ENCODE measurements at places on chromosomes 6 and 20.

GRCh38 chr6:85865420-85866369 is 223.0 kb upstream of the SYNCRIP start:
- DNase-seq, result no peak

GRCh38 chr6:121319112-121319553 is 15.1 kb downstream of the TBC1D32 start:
- no peak for DNase-seq

GRCh38 chr20:61311656-61312387 is 59.8 kb downstream of the CDH4 start:
- no peak for DNase-seq

DNA sequence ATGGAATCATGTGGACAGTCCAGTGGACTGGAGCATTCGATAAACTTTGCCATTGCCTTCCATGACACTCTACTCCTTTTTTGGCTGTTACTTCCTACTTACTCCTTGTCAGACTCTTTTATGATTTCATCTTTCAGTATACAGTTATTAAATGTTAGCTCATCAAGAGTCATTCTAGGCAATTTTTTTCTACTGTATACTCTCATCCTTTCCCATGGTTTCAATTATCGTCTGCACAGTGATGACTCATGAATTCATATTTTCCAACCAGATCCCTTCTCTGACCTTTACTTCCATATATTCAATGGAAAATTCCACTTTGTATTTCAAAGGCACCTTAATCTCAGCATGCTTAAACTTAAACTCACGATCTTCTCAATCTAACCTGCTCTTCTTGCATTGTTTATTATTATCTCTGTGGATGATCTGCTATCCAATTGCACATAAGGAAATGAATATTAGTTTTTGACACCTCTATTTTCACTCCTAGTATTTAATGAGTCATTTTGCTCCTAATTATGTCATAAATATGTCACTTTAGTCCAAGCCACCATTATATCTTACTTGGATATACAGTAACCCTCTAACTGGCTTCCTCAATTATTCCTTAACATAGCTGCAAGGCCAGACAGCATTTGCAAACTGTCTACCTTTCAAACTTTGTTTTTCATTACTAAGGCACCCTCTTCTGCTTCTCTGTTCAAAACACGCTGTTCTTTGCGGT is 427.5 kb downstream of the PHF3 start:
- no peak for DNase-seq

DNA sequence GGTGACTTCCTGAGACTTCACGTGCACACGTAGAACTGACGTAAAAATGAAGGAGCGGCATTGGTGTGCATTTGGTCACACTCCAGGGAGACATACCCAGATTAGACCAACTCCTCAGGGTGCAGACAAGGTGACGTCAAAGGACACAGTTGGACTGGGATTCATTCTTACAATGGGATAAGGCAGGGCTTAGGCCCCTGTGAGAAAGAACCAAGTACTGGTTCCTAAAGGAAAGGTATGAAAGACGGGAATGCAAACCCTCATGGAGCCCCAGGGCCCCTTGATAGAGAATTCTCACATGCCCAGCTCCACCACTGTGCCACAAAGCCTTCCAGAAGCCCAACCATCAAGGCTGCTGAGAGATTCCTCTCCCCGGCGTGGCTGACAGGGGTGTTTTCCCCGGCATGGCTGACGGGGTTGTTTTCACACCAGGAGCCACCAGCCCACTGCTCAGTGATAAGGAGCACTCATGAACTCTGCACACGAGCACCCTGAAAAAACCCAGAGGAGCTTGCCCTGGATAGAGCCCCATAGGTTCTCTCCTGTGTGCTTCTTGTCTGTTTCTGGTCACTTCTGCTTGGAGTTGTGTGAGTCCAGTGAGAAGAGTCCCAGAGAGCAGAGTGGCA is 90.1 kb downstream of the CAP2 start:
- no peak for DNase-seq

DNA sequence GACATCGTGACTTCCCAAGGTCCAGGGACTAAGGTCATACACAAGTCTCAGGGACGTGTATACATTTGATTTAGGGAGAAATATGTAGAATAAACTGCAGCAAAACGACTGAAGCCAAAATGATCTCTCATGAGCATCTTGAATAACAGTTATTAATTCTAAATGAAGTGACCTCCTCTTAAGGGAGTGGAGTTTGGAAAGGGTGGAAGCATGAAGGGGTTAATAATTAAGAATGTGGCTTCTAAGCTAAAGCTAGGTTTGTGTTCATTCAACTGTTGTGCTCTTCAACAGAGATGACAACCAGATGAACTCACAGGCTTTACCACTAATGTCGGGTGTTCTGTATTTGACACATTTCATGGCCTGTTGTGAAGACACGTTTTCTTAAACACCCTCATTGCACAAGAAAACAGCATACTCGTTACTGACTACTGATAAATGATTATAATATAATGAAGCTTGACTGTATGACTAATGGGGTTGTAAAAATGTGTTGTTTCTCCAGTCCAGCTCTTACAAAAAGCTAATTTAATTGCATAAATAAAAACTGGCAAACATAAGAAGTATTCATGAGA is 1.5 kb downstream of the PPP1R14C start:
- DNase-seq, result no peak

DNA sequence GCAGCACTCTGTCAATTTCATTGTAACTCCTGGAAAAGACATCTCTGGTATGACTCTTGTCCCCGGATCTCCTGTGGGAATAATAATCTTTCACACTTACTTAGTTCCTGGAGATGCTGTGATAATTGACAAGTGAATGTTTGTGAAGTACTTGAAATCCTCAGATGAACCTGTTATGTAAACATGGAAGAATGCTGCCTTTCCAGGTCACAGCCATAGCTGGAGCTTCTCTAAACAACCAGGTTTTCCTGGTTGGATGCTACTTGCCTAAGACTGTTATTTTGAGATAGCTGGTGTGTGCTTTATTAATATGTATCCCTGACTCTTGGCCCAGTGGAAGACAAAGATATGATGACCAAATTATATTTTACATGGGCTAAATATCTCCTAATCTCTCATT is 228.6 kb downstream of the KCNQ5 start:
- DNase-seq, result no peak

- DNase-seq, result no peak
These were observed 170.4 kb downstream of the HTR1B start for GRCh38 chr6:77292564-77293546.

GRCh38 chr6:106182455-106182854 is 96.3 kb downstream of the PRDM1 start:
- peak; percentile 36 for DNase-seq

- no peak for DNase-seq
These were observed 23.5 kb downstream of the TAF4 start for GRCh38 chr20:62042025-62042820.

DNA sequence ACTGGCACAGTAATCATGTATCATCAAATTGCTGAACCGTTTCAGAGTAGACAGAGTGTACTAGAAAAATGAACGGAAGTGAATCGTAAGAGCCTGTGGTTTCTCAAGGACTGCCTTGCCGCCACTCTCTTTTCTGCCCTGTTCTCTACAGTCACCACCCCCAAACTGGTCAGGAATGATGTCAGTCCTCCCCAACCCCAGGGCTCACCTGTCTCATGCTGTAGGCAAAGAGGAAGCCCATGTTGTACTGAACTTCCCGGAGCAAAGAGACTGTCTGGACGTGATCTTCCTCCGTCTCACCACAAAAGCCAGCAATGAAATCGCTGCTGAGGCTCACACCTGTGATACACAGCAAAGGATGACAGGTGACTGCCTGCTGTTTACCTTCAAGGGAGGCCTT is 31.0 kb downstream of the CDK5RAP1 start:
- DNase-seq, result peak; percentile 11

DNA sequence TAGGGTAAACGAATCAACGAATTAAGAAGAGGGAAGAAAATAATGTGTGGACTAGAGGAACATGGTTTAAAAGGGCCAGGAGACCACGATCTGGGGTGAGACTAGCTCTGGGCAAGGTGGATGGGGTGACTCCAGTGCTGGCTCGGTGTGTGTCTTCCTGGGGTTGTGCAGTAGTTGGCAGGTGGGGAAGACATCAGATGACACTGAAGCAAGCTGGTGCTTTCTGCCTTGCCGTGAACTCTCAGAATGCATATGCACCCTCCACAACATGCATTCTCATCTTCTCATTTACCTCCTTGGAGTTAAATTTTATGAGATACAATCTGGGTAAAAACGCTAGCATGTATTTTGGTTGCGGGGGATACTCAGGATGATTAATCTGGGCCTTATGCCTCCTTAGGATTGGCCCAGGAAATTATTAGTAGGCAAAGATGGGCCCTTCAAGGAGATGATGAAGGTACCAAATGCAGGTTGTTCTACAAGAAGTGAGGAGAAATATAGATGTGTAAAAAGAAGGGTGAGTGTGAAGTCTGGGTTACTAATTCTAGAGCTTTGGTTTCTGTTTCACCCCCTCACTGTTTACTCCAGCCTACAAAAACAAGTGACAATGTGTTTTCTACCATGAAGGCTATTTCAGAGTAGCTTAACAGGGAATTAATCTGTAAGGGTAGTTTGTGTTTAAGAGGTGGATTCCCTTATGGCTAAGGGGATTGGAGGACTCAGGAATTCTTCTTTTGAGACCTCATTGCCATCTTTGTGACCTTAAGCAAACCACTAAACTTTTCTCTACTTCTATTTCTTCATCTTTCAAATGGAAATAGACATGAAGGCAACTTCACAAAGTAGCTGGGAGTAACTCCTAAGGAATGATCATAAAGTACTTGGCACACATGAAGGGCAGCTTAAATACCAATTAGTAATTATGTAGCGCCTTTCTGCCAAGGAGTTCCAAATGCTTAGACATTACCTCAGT is 71.0 kb upstream of the SUPT3H start:
- DNase-seq, result no peak

- no peak for DNase-seq
These were observed 6.5 kb downstream of the PXDC1 start for GRCh38 chr6:3744901-3745470.

DNA sequence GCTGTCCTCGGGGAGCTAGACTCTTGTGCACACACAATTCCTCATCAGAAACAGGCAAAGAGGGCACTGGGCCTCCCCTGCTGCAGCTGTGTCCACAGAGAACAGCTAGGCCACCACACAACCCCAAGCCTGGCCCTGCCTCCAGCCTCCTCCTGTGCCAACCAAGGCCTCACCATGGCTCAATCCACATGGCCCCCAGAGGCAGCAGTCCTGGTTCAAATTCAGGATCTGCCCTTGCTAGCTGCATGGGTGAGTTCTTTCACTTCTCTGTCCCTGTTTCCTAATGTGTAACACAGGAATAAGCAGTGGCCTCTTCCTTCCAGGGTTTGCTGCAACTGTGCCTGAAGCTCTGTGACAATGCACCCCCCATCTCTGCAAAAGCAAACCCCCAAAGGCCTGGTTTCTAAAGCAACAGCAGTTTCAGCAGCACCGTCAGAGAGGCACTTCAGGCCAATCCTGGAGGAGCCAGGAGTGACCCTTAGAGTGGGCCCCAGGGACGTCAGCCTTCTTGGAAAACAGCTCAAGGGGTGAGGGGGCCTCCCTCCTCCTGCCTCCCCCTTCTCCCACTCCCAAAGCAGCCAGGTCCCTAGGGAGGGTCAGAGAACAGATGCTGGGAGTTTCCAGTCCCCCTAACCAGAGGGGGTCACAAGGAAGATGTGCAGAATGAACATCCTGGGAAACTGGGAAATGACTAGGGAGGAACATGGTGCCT is 2.2 kb downstream of the ADISSP start:
- DNase-seq, result no peak

Data from GM18507 (cell line).